ENCODE measurements at places on chromosomes 1 and 21.

- DNase-seq, result no peak
These were observed 7.7 kb downstream of the NTRK1 start for GRCh38 chr1:156868341-156868740.

DNA sequence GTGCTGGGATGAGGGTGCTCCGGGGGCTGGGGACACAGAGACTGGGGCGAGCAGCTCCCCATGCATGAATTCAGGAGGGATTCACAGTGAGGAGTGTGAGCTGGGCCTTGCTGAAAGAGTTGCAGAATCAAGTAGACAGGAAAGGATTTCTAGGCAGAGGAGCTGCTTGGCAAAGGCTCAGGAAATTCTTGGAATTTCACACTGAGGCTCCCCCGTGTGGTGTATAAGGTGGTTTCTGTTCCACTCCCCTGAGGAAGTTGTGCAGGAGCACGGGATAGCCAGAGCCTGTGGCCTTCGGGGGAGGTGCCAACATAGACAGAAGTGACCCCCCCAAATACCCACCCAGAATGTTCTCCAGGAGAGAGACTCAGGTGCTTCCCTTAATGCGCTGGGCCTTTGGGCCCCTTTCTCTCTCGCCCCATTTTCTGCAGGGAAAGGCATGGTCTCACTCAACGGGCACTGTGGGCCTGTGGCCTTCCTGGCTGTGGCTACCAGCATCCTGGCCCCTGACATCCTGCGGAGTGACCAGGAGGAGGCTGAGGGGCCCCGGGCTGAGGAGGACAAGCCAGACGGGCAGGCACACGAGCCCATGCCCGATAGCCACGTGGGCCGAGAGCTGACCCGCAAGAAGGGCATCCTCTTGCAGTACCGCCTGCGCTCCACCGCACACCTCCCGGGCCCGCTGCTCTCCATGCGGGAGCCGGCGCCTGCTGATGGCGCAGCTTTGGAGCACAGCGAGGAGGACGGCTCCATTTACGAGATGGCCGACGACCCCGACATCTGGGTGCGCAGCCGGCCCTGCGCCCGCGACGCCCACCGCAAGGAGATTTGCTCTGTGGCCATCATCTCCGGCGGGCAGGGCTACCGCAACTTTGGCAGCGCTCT lies 58.5 kb upstream of the ACTL8 start:
- no peak for DNase-seq

GRCh38 chr1:8016210-8016894 lies 9.8 kb downstream of the ERRFI1 start:
- DNase-seq, result no peak

DNA sequence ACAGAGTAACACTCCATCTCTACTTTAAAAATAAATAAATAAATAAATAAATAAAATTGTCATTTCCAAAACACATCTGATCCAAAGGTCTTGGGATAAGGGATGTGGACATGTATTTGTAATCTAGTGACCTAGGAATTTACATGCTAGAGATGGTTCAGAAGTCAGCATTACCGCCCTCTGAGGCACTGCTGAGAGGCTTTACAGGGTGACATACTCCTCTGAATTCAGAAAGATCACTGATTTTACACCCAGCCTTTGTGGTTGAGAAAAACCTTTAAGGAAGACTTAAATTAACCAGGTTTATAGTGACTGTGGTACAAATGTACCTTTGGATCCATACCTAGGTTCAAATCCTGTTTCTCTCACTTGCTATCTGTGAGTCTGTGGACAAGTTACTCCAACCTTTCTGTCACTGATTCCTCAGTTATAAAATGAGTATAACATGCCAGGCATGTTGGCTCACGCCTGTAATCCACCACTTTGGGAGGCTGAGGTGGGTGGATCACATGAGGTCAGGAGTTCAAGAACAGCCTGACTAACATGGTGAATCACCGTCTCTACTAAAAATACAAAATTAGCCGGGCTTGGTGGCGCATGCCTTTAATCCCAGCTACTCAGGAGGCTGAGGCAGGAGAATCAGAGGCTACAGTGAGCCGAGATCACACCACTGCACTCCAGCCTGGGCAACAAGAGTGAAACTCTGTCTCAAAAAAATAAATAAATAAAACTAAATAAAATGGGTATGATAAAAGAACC lies 20.1 kb downstream of the OSBPL9 start:
- DNase-seq, result no peak

- no peak for DNase-seq
These were observed 586 bp upstream of the AGPAT3 start for GRCh38 chr21:43864313-43864961.

GRCh38 chr1:10459184-10459583 lies 9.4 kb downstream of the CORT start:
- peak; percentile 18 for DNase-seq

GRCh38 chr1:76336931-76337371 lies 262.4 kb downstream of the ST6GALNAC3 start:
- DNase-seq, result no peak

DNA sequence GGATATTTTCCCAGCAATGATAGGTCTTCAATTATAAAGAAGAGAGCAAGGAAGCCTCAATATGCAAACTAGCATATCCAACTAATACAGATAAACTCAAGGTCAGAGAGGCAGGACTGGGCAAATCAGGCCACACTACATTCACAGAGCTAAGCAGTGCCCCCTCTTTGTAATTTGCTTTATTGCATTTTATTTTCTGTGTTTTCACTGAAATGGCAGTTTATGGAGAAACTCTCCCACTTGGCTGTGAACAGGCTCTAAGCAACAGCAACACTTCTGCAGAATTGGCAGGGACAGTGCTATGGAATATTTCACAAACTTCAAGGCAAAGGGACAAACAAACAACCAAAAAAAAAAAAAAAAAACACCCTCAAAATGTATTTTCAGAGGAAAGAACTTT lies 93.4 kb upstream of the SOD1 start:
- no peak for DNase-seq

DNA sequence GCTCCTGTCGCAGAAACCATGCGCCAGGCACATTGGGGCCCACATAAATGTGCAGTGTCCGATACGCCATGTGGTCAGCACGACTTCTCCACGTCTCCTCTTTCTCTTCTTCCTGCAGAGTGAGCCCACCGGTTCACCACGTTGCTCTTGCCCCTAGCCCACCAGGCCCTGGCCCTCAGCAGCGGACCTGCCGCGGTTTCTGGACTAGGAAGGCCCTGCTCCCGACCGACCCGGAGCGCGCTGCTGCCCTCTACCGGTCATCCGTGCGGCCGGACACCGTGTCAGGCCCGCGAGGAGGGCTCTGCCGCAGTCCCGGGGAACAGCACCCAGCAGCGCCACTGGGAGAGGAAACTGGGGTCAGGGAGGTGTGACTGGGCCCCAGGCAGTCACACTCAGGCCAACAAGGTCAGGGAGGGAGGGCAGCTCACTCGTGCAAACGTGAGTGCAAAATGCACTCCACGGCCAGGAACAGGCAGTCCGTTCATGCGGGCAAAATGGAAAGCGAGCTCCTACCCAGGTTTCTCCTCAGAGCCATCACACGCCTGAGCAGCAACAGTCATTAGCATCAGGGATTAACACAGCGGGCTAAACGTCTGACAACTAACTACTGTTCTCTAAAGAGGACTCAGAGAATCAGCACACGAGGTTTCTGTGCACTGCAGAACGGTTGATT lies 13.7 kb downstream of the TLR5 start:
- peak; percentile 19 for DNase-seq

GRCh38 chr1:93051961-93052360 lies 27.1 kb upstream of the MTF2 start:
- no peak for DNase-seq

DNA sequence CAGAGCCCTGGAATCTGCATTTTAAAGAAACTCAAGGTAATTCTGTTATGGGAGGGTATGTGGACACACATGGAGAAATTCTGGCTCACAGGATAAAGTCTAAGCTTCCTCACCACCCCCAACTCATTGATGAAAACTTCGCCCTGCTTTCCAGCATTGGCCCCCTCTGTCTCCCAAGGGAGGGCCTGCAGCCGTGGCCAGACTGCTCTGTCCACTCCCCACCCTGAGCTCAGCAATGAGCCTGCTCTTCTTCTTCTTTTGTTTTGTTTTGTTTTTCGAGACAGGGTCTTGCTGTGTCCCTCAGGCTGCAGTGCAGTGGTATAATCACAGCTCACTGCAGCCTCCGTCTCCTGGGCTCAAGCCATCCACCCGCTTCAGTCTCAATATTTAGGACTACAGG lies 136.8 kb upstream of the EDN2 start:
- DNase-seq, result no peak

DNA sequence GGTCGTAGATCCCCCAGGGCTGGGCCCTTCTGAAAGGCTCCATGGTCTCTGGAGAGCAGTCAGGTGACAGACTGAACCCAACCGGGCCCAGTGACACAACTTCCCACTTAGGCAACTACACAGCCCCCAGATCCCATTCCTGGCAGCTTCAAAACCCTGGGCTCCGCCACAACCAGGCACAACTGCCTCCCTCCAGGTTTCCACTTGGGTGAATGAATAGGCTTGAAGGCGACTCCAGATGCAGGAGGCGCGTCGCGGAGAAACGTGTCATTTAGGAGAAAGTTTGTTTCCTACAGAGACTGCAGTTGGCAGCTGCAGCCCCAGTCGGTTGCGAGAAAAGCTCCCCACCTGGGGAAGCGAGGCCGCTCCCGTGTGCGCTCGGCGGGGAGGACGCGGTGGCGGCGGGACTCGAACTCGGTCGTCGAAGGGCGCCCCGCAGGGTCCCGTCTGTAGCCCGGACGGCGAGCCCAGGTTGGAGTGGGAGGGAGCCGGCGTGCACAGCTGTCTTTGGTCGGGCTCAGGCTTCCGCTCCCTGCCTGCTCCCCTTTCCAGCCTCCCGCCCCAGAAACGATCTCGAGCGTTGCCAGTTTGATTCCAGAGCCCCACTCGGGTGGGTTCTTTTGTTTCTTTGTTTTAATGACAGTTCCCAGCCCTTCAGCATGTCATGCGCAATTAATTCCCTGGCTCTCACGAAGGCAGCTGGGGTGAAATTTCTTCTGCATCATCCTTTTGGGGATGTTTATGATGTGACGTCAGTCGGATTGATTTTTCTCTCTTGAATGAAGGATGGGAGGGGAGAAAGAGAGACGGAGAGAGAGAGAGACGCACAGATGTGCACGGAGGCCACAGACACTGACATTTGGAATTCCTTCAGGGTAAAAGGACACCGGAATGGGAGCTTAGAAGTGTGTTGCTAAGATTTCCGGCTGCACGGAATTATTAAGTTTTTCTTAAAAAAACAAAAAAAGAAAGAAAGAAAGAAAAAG lies 862 bp upstream of the SGIP1 start:
- no peak for DNase-seq

GRCh38 chr1:20366463-20367115 lies 75.9 kb downstream of the VWA5B1 start:
- no peak for DNase-seq

GRCh38 chr1:203930342-203930741 lies 68.9 kb downstream of the SNRPE start:
- no peak for DNase-seq

- DNase-seq, result peak; percentile 5
These were observed 107.3 kb upstream of the HNRNPU start for GRCh38 chr1:244971552-244972216.

DNA sequence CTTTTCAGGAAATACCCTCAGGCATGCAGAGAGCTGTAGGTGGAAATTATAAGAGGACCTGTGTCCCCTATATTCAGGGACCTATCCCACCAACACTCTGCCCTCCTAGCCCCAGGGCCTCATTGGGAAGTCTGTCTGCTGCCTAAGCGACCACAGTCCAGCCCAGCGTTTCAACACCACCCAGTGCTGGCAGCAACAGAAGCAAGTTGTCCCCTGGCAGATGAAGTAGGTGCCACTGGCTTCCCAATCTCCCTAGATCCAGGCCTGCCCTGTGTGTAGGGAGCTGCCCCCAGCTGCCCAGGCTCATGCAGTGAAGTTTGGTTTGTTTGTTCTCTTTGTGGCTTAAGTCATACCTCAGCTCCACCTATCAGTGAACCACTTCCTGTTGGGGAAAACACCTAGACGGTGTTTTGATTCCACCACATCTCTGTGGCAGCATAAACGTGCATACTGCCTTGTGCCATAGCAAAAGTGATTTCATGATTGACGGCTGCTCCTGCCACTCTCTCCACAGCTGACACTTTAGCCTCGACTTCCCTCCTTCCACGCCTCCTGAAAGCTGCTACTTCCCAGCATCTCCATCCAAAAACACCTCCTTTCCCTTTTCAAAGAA lies 8.1 kb upstream of the LEFTY1 start:
- DNase-seq, result peak; percentile 68

DNA sequence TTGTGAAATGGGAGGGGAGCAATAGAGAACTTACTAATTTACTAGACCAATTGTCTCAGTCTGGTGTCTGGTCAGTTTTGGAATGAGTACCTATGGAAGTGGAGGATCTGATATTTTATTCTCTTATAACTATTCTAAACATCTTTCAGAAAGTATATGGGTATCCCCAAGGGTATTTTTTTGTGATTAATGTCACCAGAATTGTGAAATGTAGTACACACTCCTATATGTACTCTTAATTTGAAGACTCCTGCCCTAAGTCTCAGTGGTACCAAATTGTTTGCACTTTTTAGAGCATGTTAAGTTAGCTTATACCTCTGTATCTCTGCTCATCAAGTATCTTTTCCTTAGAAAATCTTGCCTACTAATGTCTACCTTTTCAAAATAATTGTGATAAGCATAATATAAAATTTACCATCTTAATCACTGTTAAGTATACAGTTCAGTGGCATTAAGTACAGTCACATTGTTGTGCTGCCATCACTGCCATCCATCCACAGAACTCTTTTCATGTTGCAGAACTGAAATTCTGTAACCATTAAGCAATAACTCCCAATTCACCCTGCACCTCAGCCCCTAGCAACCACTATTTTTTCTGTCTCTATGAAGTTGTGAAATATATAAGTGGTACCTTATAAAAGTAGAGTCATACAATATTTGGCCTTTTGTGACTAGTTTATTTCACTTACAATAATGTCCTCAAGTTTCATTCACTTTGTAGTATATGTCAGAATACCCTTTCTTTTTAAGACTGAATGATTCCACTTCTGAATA lies 40.5 kb downstream of the SLC30A7 start:
- DNase-seq, result no peak

DNA sequence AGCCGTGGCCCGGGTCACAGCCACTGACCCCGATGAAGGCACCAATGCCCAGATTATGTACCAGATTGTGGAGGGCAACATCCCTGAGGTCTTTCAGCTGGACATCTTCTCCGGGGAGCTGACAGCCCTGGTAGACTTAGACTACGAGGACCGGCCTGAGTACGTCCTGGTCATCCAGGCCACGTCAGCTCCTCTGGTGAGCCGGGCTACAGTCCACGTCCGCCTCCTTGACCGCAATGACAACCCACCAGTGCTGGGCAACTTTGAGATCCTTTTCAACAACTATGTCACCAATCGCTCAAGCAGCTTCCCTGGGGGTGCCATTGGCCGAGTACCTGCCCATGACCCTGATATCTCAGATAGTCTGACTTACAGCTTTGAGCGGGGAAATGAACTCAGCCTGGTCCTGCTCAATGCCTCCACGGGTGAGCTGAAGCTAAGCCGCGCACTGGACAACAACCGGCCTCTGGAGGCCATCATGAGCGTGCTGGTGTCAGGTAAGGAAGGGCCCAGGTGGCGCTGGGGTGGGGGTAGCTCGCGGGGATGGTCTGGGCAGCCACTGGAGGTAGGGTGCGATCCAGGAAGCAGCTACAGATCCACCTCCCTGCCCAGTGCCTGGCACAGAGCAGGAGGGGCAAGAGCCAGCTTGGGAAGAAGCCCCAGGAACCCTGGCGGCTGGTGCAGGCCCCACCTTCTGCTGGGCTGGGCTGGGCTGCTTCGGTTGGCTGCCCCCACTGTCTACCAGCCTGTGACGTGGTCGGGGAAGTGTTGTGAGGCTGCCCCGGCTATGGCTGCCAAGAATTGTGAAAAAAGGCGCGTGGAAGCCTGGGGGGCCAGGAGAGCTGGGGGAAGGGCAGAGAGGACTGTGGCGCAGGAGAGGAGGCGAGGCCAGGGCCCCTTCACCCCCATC lies 3.8 kb downstream of the CELSR2 start:
- no peak for DNase-seq

Measured in HepG2 (cell line).